ENCODE measurements at places on chromosomes 16 and 17.
A peak's percentile ranks its signal among the peaks of the same experiment; 100 is the strongest.

DNA sequence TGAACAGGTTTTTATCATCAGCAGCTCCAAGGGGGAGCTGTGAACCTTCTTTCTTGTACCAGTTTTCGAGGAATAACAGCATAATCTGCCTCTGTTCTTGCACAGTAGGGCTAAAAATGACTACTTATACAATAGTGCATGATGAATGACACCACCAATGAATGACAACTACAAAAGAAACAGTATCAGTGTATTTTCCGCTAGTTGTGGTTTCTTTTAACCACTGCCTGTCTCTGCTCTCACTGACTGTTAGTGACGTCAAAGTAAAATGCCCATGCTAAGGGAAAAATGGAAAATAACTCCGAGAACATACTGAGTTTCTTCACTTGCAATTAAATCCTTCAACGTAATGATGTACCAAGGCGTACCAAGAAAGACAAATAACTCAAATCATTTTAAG lies 294.9 kb downstream of the MAP2K6 start:
- DNase-seq: no peak

GRCh38 chr16:23357761-23358290 lies 55.7 kb downstream of the SCNN1B start:
- DNase-seq: no peak

DNA sequence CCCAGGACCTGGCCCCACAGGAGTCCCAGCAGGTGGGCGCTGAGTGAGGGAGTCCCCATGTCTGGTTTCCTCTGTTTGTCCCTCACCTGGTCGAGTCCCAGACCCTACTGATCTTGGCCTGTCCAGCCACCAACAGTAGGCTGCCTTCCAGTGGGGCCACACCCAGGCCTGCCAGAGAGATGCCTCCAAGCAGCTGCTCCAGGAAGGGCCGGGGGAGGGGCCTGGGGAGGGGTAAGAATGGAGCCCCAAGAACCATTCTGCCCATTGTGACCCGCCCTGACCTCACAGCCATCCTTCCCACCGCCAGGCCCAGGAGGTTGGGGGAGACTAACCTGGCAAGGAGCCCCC lies 736 bp downstream of the SPATA20 start:
- DNase-seq: no peak

GRCh38 chr16:57261806-57262205 lies 16.7 kb downstream of the ARL2BP start:
- DNase-seq: no peak

- no peak for DNase-seq
Observed at GRCh38 chr16:69893106-69893505, 58.0 kb upstream of the CLEC18A start.

DNA sequence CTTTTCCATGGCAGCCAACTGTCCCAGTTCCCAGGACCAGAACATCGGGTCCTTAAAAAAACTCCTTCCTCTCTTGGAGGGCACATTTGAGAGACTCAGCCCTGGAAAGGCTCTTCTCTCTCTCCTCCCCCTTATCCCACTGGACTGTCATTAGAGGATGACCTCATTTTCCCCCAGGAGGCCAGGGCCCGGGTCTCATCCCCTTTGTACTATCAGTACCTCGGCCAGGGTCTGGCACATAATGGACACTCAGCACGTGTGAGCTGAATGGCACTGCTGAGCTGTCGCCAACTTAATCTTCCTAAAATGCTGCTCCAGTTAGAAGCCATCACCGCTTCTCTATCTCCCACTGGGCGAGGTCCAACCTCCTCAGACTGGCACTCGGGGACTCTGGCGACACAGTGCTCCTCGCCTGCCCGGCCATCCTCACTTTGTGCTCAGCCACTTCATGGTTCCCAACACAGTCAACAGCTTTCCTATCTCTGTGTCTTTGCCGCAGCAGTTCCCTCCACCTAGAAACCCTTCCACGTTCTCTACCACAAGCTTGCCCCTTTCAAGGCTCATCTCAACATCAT lies 3.6 kb upstream of the RHBDL3 start:
- no peak for DNase-seq

DNA sequence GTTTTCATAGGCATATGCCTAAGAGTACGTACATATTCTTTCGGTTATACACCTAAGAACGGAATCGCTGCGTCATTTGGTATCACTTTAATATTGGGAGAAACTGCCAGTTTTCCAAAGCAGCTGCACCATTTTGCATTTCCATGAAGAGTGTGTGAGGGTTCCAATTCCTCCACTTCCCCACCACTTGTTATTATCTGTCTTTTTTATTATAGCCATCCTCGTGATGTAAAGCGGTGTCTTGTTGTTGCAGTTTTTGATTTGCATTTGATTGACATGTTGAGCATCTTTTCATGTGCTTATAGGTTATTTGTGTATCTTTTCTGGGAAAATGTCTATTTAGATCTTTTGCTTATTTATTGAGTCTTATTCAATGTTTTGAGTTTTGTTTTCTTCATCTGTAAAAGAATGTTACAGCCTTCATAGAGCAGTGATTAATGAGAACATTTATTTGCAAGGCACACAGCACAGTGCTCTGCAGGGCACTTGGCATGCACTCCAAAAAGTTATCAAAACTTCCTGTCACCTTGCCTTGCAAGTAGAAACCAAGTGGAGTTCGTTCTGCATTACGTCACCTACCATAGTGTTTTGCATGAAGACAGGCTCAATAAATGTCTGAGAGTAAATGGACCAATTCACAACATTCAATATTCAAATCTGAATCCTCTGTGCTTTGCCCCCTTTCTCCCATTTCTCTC lies 26.6 kb upstream of the ST6GALNAC1 start:
- DNase-seq: peak; percentile 28

DNA sequence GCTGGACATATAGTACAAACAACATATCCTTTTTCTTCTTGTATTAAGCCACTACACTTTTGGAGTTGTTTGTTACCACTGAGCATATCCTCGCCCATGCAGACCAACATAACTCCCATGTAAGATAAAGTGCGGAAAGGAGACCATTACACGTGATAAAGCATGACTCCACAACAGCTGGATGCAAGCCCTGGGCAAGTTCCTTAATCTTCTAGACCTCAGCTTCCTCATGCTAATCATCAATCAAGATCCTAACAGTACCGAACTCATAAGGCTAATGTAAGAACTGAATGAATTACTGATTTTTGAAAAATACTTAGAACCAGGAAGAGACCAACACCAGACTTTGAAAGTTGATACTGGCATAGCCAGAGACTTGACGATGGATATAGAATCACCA lies 47.0 kb upstream of the GSG1L start:
- DNase-seq: no peak

DNA sequence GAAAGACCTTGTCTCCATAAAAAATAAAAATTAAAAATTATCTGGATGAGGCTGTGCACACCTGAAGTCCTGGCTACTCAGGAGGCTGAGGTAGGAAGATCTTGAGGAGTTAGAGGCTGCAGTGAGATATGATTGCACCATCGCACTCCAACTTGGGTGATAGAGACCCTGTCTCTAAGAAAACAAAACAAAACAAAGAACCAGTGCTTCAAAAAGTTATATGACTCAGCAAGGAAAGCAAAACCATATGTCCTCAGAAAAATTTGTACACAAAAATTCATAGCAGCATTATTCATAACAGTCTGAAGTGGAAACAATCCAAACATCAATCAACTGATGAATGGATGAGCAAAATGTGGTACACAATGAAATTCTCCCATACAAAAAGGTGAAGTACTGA lies 48.9 kb downstream of the SLFN5 start:
- DNase-seq: no peak

- DNase-seq: no peak
Observed at GRCh38 chr16:86015606-86016005, 116.6 kb downstream of the IRF8 start.

GRCh38 chr17:42271779-42272035 lies 4.5 kb downstream of the STAT5B start:
- no peak for DNase-seq

DNA sequence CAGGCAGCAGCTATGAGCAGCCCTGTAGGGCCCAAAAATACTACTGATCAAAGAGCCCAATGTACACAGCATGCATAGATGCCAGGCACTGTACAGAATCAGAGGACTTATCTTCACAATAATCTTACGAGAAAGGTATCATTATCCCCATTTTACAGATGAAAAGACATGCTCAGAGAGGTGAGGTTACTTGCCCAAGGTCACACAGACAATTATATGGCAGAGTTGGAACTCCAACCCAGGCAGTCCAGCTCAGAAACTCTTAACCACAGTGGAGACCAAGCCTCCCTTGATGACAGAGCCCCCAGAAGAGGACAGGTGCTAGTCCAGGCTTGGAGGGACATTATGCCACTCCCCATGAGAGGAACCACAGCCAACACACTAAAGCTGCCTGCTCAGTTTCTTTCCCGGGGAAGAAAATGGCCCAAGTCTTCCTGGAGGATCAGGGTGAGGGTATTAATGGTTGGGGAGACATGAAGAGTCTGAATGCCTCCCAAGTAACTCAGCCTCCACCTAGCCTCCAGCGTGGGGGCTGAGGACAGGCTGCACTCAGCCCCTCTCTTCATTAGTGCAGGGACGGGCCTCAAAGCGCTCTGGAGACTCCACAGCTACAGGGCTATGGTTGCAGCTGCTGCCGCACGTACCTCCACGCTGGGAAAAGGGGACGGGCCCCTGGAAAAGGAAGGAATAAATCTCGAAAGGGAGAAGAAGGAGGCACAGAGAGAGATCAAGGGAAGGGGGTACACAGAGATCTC lies 826 bp downstream of the UNC119 start:
- DNase-seq: no peak

GRCh38 chr17:2400474-2400866 lies 390 bp downstream of the MNT start:
- peak; percentile 53 for DNase-seq

DNA sequence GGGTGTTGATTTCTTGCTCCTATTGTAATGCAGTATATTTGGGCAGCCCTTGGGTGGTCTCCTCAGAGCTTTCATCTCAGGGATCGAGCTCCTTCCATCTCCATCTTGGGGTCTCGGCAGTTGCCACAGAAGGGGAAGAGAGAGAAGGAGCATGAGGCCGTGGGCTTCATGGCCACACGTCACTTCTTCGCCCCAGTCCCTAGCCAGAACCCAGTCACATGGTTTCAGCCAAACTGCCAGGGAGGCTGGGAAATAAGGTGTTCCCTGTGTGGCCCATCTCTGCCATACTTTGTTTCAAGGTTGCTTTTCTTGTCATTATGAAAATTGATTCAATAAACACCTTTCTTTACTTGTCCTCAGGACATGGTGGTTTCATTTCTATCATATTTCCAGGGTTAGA lies 68.4 kb upstream of the NKD1 start:
- no peak for DNase-seq

DNA sequence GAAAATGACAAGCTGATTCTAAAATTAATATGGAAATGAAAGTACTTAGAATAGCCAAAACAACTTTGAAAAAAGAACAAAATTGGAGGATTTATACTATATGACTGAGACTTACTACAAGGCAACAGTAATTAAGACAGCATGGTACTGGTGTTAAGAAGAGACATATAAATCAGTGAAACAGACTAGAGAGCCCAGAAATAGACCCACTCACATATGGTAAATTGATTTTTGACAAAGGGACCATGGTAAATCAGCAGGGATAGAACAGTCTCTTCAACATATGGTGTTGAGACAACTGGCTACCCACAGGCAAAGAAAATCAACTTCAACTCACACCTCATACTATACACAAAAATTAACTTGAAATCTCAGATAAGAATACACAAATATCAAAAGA lies 12.9 kb downstream of the CMC2 start:
- DNase-seq: no peak

DNA sequence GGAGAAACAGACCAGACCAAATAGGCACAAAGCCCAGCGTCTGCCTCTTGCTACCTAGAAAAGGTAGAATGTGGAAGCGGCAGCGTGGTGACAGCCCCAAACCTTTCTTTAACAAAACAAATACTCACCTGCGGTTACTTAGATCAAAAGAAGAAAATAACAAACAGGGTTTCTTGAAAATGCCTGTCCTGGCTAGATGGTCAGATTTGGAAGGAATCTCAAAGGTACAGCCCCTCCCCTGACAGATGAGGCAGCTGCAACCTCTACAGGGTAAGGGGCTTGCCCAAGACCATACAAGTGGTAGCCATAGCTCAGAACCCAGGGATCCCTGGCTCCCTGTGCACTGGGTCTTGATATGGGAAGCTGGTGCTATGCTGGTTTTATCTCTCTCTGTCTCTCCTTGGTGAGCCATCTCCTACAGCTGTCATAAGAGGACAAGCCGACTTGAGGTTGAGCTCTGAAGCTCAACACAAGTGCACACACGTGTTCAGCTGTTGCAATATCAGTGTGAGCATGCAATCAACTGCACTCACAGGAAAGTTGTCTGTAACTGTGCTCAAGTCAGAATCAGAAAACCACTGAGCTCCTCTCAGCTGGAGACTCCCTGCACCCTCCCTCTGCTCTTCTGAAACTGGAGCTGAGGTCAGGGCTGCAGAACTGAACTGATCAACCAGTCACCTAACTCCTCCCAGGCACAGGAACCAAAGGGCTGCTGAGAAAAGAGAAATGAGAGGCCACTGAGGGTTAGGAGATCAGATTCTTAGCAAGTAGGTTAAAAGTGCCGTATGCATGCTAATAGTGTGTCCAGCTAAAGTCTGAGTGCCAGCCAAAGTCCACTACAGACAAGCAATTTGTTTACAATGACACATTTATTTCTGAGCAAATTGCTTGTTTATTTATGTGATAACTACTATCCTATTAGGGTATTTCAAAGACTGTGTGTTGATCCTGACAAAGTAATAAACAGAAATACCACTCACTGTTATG lies 6.1 kb upstream of the RNF157 start:
- DNase-seq: peak; percentile 31

GRCh38 chr17:17528696-17529652 lies 32.8 kb upstream of the RASD1 start:
- DNase-seq: no peak

GRCh38 chr17:73227944-73228343 lies 33.7 kb downstream of the CPSF4L start:
- no peak for DNase-seq

- no peak for DNase-seq
Observed at GRCh38 chr17:77923776-77924513, 34.6 kb upstream of the TNRC6C start.

- DNase-seq: no peak
Observed at GRCh38 chr17:20156196-20157000, 147.2 kb downstream of the SPECC1 start.

GRCh38 chr17:3861761-3862681 lies 16.0 kb upstream of the NCBP3 start:
- no peak for DNase-seq

DNA sequence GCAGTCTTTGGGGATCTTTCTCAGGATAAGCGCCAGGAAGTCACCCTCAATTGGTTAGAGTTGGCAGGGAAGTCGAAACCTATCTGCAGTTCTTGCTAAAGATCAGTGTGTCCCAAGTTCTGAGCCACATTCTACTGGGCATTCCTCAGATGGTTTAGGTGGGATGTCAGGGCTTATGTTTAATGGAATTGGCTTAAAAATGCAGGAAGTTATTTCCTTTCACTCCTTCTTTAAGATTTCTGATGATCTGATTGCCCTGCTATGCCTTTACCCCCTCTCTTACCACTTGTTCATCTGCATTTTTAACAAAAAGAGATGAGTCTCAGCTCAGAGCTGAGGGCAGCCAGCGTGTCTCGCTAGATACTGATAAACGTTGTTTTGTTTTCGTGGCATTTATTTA lies 30.8 kb downstream of the FOXL1 start:
- no peak for DNase-seq
